Myometrial cell (primary cell): ENCODE measurements at places on chromosomes 2 and 18. TPM values are rescaled to one million over a fixed set of nuclear protein-coding genes. Genes with fewer than 3 reads are reported as not detected.

The MYOM1 gene
- total RNA-seq, result not detected in 2 replicates

The ALKAL2 gene
- not detected in 2 replicates for total RNA-seq

The PLGLB2 gene
- not detected in 2 replicates for total RNA-seq

The DLX1 gene
- not detected in 2 replicates for total RNA-seq

The COL6A3 gene
- 1,153 and 1,391 TPM in 2 replicates for total RNA-seq

The TRIM54 gene
- total RNA-seq, result under 0.01 TPM in 1 of 2 replicates, not detected in the other

The MMADHC gene
- 169 and 184 TPM in 2 replicates for total RNA-seq

The NCKAP5 gene
- total RNA-seq, result under 0.01 TPM in 1 of 2 replicates, not detected in the other

The ST3GAL5 gene
- 6.3 and 7.8 TPM in 2 replicates for total RNA-seq

The SCN7A gene
- not detected in 2 replicates for total RNA-seq
